ENCODE measurements at places on chromosomes 5 and 9.

DNA sequence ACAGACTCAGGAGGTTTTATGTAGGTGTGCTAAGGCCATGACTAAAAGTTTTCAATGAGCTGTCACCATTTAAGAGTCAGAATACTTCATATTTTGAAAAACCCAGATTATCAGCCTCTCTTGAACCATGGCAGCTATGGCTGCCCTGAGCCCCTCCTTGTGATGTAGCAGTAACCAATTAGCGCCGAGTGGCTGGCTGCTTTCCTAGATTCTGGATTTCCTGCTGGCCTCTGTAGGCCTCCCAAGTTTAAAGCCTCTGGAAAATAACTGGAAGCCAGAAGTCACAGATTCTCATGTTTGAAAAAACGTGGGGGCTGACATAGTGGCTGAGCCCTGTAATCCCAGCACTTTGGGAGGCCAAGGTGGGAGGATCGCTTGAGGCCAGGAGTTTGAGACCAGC is 25.5 kb downstream of the DAB2IP start:
- DNase-seq = no peak

DNA sequence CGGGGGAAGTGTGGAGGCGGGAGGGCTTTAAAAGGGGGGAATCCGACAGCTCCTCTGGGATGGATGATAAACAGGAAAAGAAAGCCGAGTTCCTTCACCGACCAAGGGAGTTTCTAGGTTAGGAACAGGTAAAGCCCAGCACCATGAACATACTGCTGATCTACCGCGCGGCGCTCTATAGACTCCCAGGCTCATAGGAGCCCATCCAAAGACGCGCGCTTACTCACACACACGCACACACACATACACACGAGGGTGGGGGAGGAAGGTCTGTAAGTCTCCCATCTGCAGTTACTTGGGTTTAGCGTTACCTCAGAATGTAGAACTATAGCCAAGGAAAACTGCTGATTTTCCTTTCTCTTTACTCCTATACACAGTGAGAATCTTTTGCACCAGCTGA is 2.6 kb upstream of the GABRB2 start:
- DNase-seq = no peak

- no peak for DNase-seq
Observed at GRCh38 chr5:17151686-17152085, 65.7 kb upstream of the BASP1 start.

GRCh38 chr9:34588671-34589635 is 571 bp downstream of the CNTFR start:
- no peak for DNase-seq

GRCh38 chr5:117473165-117473564 is 898.5 kb upstream of the SEMA6A start:
- no peak for DNase-seq

DNA sequence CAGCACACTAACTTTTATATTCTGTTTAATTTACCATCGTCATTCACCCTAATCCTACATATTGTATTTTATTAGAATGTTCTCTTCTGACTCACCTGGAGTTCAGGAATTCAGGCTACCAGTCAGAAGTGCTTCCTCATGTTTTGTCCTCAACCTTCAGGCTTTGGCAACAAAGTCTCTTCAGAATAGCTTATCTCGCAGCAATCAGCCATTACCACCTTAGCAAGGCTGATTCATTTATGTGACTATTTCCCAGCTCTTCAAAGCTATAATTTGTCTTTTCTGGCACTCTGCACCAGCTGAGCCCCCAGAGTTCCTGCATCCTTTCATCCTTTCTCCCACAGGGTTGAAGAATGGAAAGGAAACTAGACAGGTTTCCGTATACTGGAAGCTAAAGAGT is 365.5 kb upstream of the CDH18 start:
- no peak for DNase-seq

DNA sequence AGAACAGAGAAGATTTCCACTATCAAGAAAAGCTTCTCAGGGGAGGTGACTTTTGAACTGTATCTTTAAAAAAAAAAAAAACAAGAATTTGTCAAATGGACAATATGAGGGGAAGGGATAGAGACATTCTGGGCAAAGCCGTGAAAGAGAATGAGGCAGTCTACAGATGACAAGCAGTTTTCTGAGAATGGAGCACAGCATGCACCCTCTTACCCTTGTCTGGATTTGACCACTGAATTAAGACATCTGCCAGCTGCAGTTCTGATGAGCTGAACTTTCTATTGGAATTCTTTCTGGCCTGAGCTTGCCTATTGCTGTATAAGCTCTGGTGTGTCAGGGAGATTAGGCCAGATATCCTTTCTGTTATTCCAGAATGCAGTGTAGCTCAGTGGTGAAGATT is 10.3 kb upstream of the RANBP3L start:
- no peak for DNase-seq

DNA sequence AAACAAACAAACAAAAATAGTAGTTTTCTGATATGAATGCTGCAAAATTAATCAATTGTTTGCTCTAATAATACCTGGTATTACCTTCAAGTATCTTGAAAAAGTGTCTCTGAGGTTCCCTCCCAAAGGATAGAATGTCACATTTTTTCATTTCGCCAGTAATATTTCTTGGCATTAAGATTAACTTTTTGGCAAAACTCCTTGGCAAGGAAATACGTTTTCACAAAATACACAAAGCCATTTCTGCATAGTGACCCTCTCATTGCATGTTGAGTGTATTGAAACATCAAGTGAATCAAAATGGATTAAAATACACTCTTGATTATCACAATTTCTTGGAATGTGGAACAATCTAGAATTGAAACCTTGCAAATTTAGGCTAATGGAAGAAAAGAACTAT is 230.5 kb downstream of the ATPSCKMT start:
- no peak for DNase-seq

- no peak for DNase-seq
Observed at GRCh38 chr5:102765350-102765749, 10.2 kb downstream of the PAM start.

DNA sequence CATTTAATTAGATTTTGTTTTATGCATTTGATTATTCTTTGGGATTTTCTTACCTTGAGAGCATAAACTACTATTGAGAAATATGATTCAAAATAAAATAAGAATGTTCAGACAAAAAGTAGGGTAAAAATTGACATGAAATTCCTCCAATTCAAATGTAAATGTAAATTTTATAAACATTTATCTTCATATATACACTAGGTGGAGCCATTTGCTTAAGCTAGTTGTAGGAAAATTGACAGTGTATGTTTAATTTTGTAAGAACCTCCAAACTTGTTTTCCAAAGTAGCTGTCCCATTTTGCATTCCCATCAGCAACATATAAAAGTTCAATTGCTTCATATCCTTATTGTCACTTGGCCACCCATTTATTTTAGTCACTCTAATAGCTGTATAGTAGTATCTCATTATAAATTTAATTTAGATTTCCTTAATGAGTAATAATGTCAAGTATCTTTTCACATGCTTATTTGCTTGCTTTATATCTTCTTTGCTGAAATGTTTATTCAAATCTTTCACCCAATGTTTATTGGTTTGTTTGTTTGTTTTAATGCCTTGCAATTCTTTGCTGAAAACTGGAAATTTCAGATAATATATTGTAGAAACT is 37.6 kb upstream of the SLCO6A1 start:
- DNase-seq = no peak

DNA sequence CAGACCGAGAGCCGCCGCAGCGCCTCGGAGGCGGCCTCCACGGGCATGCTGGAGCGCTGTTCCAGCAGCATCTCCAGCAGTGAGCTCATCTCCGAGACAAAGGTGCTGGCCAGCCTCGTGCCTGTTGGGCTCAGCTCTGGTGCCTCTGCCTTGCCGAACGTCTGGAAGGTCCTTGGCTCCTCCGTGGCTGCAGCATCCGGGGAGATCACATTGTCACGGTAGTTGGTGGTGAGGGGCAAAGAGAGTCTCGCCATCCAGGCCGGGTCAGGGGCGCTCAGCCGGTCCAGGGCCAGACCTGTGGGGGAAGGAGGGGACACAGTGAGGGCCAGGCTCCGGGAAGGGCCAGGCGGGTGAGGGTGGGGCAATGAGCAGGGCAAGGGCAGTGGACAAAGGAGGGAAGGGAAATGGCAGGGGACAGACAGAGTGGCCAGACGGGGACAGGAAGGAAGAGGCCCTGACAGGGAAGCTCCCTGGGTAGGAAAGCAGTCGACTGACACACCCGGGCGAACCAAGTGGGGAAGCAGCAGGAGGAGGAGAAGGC is 12.4 kb downstream of the PCDH12 start:
- DNase-seq = no peak

- no peak for DNase-seq
Observed at GRCh38 chr9:112360047-112360804, 19.7 kb upstream of the HSDL2 start.

- no peak for DNase-seq
Observed at GRCh38 chr5:98569288-98569687, 204.2 kb upstream of the RGMB start.

DNA sequence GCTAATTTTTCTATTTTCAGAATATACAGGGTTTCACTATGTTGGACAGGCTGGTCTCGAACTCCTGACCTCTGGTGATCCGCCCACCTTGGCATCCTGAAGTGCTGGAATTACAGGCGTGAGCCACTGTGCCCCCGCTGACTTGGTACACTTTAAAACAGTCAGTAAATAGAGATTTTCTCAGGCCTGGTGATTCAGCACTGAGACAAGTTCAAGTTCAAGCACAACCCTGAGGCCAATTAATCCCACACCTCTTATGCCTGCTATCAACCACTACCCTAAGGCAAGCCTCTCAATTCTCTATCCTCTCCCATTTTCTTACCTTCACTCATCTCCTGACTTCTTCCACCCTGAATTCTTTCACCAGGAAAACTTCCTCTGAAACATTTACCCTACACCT is 18.9 kb downstream of the MUSK start:
- no peak for DNase-seq

DNA sequence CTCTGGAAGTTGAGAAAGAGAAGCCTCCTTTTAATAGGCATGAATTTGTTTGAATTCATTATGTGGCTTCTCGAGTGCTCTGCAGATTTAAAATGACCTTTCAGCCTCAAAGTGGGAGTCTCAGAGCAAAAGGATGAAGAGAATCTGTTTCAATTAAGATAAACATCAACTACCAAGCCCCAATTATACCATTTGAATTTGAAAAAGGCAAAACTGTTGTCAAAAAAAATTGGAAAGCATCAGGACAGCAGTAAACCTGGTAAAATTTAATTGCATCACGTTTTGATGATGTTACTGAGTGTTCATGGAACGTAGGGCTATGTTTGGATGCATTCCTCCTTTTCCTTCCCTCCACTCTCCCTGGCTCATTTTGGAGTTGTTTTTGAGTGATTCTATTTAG is 637.2 kb downstream of the PDE4D start:
- DNase-seq = no peak

DNA sequence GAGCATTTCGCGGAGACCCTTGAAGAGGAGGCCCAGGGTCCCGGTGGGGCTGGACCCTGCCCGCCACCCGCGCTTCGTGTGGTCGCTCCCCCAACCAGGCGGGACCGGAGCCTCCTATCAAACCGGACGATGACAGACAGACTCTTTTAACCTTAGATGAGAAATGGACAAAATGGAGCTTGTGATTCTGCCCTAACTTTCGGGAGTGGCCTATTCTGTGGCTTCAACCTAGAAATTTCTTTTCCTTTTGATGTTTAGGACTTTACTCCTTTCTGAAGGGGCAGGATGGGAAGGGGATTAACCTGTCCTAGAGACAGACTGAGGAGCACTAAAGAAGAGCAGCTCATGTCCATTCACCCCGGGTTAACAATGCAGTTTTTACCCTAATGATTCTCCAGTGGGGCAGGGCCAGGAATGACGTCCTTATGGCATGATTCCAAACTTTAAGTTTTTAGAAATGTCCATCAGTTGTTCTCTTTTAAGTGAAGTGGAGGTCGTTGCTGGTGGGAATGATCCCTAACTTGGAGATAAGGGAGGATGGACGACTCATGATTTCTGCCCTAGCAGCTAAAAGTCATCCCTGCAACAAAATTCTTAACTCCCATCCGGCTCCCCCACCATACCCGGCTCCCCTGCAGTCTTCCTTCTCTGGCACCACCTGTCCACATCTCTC is 1.0 kb downstream of the NIPSNAP3A start:
- no peak for DNase-seq

DNA sequence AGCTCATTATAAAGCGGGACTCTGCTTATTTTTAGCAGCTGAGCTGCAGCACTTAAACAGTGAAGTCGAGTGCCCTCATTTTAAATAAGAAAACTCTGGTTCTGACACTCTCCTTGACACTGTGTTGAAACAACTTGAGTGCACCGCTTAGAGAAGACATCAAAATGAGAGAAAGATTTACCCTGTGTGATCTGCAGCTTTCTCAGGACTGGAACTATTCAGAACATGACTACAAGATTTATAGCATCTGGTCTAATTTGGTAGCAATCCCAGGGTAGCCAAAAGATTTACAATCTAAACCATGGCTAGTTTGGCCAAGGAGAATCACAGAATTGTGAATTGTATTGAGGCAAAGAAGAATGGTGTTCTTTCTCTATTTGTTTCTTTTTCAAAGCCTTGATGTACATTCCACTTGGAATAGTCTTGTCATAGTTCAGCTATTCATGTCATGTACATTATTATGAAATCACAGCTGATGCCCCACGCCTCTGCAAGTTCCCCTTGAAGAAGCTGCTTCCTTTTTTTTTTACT is 38.7 kb downstream of the PLEKHG4B start:
- DNase-seq = no peak

DNA sequence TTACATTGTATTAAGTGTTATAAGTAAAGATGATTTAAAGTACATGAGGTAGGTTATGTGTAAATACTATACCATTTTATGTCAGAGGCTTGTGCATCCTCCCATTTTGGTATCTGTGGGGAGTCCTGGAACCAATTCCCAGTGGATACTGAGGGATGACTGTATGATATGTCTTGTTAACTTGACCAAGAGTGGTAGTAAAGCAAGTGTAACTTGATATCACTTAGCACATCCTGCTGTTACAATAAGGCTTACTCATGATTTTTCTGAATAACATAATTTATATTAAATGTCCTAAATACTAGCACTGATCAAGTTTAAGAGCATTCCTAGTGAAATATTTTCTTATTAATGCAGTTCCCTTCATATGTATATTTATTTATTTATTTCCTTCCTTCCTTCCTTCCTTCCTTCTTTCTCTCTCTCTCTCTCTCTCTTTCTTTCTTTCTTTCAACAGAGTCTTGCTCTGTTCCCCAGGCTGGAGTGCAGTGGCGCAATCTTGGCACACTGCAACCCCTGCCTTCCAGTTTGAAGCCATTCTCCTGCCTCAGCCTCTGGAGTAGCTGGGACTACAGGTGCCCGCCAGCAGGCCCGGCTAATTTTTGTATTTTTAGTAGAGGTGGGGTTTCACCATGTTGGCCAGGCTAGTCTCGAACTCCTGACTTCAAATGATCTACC is 7.5 kb downstream of the NDFIP1 start:
- no peak for DNase-seq
